ENCODE measurements at places on chromosomes 6 and 20.
A peak's percentile ranks its signal among the peaks of the same experiment; 100 is the strongest.

GRCh38 chr6:150720774-150721233 is 121.1 kb downstream of the PLEKHG1 start:
- DNase-seq: no peak

- no peak for DNase-seq
Measured at GRCh38 chr6:41755895-41756294, 8.7 kb upstream of the PGC start.

DNA sequence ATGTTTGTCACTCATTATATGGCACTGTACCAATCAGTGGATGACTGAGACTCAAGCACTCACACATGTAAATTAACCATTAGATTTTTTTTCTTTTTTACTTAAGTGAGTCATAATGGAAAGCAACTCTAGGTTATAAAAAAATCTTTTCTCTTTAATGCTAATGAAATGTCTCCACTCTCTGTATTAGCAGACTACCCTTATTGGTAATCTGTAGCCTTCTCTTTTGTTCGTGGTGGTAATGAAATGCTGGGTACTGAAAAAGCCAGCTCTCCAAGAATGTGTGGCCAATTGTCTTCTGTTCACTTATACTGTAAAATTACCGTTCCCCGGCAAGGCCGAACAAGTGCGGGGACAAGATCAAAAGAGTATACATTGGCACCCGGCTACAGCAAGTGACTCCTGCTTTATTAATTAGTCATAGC is 69.0 kb downstream of the AFG1L start:
- no peak for DNase-seq

GRCh38 chr6:13012296-13012695 is 295.7 kb downstream of the PHACTR1 start:
- no peak for DNase-seq

GRCh38 chr6:137231895-137232294 is 12.7 kb upstream of the IFNGR1 start:
- DNase-seq: no peak

- no peak for DNase-seq
Measured at GRCh38 chr6:124260337-124260736, 456.7 kb downstream of the NKAIN2 start.

- DNase-seq: no peak
Measured at GRCh38 chr20:37382482-37383120, 36.7 kb downstream of the SRC start.

DNA sequence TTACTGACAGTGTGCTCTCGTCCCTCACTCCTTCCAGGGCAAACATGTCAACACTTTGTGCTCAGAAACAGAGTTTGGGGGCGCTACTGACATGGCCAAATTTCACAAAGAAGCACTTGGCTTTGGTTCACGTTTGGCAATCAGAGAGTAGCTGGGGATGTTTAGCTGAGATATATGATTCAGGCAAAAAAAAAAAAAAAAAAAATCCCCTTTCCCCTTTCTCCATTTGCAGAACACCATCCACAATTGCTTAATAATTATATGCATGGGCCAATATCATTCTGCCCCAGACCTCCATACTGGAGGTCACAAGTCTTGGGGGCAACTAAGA is 128.4 kb upstream of the ADGRF1 start:
- DNase-seq: no peak

GRCh38 chr6:138031417-138031816 is 75.8 kb downstream of the PERP start:
- DNase-seq: peak; percentile 30

- no peak for DNase-seq
Measured at GRCh38 chr6:20284672-20285071, 72.4 kb upstream of the MBOAT1 start.

- no peak for DNase-seq
Measured at GRCh38 chr20:58630063-58630462, 21.0 kb upstream of the STX16 start.

GRCh38 chr6:98833307-98834059 is 891 bp upstream of the POU3F2 start:
- DNase-seq: no peak

GRCh38 chr20:1801225-1801928 is 93.8 kb upstream of the SIRPA start:
- no peak for DNase-seq
